ENCODE measurements at places on chromosomes 1 and 21.

DNA sequence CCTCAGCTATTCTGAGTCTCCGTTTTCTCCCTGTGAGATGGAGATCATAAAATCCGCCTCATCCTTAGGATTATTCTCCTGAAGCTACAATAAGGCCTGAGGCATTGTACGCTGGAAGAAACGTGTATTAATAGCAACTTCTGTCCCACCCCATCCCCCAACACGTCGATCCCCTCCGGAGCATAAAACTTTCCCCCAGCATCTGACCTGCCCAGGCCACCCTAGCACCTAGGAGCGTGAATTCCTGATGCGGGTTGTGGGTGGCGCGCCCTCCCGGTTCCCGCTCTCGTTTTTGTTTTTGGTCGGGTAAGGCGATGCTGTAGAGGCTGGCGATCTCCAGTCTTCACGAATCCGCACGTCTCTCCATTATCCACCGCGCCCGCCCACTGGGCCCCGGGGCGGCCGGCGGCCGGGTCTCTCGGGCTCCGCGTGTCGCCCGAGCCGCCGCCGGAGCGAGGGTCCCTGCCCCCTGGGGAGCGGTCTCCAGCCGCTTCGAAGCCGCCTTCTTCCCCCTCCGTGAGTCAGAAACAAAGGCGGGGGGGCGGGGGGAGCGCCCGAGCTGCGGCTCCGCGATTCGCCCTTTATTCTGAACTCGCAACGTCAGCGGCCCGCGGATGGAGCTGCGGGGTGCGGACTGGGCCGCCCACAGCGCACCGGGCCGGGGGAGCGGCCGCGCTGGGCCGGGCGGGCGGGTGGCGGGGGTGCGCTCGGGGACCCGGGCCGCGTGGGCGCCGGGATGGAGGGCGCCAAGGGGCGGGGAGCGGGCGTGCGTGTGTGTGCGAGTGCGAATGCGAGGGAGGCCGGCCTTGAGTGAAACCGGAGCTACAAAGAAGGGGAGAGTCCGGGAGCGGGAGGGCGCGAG is at the start of gene PLEKHO1:
Gene PLEKHO1, plus strand, starts transcription at position 646 of the 862 bp plus-strand sequence. CDS start 342 bp downstream, outside the sequence.
- DNase-seq, result peak; percentile 78

DNA sequence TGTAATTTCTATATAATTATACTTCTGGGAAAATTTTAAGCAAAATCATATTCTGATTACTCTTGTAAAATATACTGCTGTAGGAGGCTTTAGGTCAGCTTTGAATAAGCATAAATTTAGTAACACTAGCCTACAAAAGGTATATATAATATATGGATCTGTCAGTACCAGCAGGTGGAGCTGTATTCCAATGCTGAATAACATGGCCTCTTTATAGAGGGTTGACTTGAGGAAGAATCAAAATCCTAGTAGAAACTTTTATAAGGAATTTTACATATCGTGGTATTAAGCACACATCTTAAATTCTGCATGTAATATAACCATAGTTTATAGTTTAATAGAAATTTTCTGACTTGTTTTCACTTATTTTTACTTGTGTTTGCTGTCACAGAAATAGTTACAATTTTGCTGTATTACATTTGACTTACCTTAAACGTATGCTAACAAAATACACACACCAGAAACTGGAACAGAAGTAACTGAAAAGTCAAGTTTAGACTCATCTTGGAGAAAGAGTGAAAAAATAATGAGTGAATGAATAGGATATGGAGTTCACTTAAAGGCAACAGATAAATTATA is 79.3 kb downstream of the HMCN1 start:
- DNase-seq, result no peak

GRCh38 chr1:143698016-143698415 is 273.8 kb downstream of the FAM72C start:
- DNase-seq, result no peak

- DNase-seq, result no peak
Measured at GRCh38 chr1:213761845-213762407, 225.8 kb upstream of the PROX1 start.

GRCh38 chr1:26724926-26725325 is 29.1 kb downstream of the ARID1A start:
- no peak for DNase-seq

- no peak for DNase-seq
Measured at GRCh38 chr1:217482356-217483102, 148.4 kb downstream of the GPATCH2 start.

- peak; percentile 39 for DNase-seq
Measured at GRCh38 chr1:8423692-8424538, 106.0 kb downstream of the SLC45A1 start.

- no peak for DNase-seq
Measured at GRCh38 chr1:150066838-150067183, 765 bp upstream of the VPS45 start.

GRCh38 chr21:28063241-28064216 is 929.1 kb downstream of the LTN1 start:
- DNase-seq, result no peak

DNA sequence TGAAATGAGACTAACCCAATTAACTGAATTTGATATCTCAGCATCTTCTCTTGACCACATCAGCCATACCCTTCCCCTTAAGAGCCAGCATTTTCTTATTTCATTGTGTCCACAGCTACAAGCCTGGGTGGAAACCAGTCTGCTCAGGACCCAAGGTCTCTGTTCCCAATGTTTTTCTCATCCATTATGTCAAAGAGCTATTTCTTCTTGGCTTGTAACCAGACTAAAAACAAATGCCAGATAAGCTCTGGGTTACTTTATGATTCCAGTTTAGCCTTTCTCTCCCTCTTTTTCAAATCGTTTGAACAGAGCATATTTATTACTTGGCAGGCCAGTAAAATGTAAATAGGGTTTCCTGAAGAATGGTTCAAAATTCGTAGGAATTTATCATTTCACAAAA is 109.3 kb upstream of the SPATA6 start:
- no peak for DNase-seq

DNA sequence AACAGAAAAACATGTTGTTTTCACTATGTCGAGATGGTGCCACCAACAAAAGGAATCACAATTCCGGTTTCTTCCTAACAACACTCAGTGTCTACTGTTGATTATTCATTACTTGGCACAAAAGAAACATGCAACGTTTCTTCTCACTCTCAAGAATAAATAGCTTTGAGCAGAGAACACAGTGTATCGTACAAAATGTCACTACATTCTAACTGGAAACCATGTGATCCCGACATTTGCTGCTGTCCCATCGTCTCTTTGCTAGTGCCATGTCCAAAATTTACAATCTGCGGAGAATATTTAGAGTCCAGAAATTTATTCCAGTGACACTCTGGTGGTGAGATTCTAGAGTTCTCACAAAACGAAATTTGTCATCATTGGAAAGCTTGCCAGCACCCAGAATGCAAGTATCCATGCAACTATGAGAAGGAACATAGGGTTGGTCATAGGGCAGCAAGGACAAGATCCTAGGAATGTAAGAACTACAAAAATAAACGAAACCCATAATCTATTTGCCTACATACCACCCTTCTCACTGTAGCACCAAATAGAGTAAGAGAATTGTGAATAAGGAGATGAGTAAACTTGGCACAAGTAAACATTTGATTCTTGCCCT is 505.1 kb downstream of the LTN1 start:
- no peak for DNase-seq

GRCh38 chr1:225876900-225877510 is 5.2 kb downstream of the TMEM63A start:
- DNase-seq, result no peak

DNA sequence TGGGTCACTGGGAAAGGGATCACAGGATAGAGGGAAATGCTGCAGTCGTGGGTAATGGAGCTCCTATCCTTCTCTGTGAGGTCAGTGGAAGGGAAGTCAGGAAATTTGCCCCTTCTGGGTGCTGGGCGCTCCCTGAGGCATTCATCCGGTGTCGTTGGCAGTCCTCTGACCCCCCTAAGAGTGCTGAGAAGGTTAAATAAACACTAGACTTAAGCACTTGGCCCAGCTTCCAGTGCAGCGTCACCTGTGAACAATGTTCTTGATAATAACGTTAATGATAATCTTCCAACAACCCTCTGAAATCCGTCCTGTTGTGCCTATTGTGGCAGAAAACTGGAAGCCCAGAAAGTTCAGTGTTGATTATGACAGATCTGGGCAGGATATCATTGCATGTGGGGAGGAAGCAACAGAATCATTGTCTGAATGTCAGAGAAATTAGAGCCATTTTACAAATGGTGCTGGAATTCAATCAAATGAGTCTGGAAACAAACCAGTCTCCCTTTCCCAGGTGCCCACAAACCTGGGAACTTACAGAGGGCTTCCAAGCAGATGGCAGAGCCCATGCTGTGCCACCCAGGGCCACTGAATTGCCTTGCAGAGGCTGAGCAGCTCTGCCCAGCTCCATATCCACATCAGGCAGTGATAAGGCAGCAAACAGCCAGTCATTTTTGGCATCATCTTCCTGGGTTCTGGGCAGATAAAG is 216.8 kb downstream of the KAZN start:
- no peak for DNase-seq

DNA sequence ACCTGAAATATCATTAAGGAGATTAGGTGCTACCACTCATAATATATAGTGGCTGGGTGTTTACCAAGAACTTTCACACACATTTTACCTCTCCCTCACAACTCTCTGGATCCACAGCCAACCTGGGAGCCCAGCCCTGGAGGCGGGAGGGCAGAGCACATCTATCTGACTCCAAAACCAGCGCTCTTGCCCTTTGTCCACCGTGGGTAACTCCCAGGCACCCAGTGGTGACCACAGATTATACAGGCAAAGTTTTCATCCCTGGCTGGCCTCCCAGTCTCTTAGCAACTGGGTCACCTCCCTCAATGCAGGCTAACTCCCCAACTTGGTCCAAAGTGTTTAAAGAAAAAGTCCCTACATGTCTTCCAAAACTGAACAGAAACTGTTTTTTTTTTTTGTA is 2.4 kb downstream of the PAQR7 start:
- no peak for DNase-seq

GRCh38 chr1:220966041-220966440 is 86.8 kb downstream of the HLX start:
- no peak for DNase-seq

GRCh38 chr1:117925981-117926380 is 3.4 kb downstream of the GDAP2 start:
- DNase-seq, result no peak

DNA sequence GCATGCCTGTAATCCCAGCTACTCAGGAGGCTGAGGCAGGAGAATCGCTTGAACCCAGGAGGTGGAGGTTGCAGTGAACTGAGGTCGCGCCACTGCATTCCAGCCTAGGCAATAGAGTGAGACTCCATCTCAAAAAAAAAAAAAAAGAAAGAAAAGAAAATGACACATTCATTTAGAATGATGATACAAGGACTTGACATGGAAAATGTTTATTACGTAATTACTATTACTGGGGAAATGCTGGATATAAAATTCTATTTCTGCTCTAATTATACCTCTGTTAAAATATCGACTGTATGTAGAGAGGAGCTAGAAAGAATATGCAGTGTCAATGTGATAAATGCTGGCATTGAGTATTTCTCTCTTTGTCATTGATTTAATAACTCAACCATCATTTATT is 54.7 kb upstream of the CTPS1 start:
- DNase-seq, result no peak

DNA sequence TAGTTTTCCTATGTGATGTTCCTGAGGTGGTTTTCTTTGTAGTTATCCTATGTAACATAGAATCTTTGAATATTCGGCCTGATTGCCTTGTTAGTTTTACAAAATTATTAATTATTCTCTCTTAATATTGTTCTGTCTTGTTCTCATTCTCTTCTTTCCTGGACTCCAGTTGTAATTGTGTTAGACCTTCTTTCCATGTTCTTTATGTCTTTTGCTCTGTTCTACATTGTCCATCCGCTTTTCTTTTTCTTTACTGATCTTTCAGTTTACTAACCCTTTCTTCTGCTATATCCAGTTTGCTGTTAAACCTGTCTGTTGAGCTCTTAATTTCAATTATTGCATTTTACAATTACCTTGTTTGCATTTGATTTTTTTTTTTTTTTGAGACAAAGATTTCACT is 89.3 kb downstream of the PEX14 start:
- DNase-seq, result no peak

GRCh38 chr1:208030288-208031091 is 119.6 kb upstream of the CD34 start:
- no peak for DNase-seq

DNA sequence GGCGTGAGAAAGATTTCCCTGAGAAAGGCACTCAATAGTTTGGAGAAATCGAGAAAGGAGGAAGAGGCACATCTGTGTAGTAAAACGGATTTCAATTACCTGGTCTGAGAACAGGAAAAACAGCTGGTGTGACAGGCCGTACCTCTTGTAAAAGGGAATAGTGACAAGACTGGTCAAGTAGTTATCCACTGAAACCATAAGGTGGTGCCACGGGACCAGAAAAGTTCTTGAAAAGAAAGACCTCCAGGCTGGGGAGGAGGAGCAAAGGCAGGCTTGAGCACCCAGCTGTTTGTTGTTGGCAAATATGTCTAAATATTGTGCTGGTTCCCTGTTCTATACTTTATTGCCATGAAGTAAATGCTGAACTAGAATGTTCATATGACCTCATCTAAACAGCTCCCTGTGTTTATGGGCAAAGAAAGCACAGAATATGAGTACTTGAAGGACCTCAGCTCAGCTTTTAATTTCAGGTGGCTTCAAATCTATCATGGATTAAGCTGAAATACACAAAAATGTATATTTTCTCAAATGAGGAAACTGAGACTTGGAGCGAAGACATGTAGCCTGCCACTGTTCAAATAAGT is 4.0 kb downstream of the HAO2 start:
- no peak for DNase-seq

GRCh38 chr1:183736343-183736742 is 68.6 kb upstream of the RGL1 start:
- no peak for DNase-seq

DNA sequence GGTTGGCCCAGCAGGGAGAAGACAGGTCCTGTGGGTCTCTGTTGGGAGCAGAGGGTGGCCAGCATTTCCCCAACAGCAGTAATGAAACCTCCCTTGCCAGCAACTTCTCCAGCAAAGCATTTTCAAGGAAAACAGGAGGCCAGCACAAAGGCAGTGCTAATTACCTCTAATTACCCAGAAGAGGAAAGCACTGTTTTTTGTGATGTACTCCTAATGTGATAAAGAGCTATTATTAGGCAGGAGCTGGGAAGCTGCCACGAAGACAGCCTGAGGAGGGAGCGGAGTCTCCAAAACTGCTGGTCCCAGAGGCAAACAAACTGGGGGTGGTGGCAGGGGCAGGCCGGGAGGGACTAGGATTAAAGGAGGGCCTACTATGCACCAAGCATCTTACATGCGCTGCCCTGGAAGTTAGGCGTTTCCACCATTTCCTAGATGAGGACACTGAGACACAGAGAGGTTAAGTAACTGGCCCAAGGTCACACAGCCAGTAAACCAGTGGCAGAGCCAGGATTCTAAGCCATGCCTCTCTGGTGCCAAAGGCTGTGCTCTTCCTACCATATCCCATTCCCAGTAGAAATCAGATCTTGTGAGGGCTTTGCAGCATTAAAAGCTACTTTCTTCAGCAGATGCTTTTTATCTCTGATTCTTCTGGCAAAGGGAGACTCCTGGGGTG is 24.5 kb downstream of the HTR6 start:
- DNase-seq, result no peak
